Left ventricle myocardium inferior (tissue), 1 donor: ENCODE measurements at places on chromosomes 16 and 17.

DNA sequence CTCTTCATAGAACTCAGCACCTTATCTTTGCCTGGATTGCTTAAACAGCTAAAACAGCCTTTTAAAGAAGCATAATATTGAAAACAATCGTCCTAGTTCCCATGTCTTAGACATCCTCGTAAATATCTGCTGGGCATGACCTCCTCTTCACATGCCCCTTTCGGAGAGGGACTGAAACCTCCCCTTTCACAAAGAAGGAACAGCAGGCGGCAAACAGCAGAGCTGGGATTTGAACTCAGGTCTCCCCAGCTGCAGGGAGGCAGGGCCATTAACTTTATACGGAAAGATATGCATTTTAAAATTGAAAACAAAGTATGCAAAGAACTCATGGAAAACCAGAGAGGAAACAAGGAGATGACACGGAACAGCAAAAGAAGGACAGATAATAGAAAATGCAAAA is 249.9 kb downstream of the FOXL1 start:
- no peak overlapping the region for H3K4me3 ChIP-seq
- no peak overlapping the region for H3K27ac ChIP-seq
- H3K36me3 ChIP-seq = no peaks in the 10 kb centered on the region

- H3K36me3 ChIP-seq = peaks cover 21% of the 10 kb centered on the region
- H3K27ac ChIP-seq = no peak overlapping the region
- H3K4me1 ChIP-seq = peaks cover 11% of the 10 kb centered on the region
- no peaks in the 10 kb centered on the region for H3K27me3 ChIP-seq
Measured at GRCh38 chr17:37211136-37211535, 164.6 kb upstream of the C17orf78 start.

DNA sequence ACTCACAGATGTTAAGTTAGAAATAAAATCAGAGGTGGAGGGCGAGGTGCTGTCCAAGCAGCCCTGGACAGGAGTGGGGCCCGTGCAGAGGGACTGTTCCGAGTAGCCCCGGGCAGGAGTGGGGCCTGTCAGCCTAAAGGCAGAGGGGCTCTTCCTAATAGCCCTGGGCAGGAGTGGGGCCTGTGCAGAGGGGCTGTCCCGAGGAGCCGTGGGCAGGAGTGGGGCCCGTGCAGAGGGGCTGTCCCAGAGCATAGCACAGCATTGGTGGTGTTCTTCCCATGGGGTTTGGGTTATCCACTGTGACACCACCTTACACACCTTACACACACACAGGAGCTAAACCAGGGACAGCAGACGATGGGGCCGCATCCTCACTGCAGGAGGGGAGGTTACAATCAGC is 10.4 kb downstream of the CEP131 start:
- no peaks in the 10 kb centered on the region for H3K27me3 ChIP-seq
- H3K36me3 ChIP-seq = no peaks in the 10 kb centered on the region
- H3K4me1 ChIP-seq = no peaks in the 10 kb centered on the region
- H3K27ac ChIP-seq = no peak overlapping the region
- no peak overlapping the region for H3K4me3 ChIP-seq

- H3K27me3 ChIP-seq = no peaks in the 10 kb centered on the region
- H3K36me3 ChIP-seq = no peaks in the 10 kb centered on the region
- no peak for DNase-seq
- H3K4me1 ChIP-seq = peaks cover 20% of the 10 kb centered on the region
- peak overlapping the region; percentile 25 for H3K27ac ChIP-seq
Measured at GRCh38 chr17:20992416-20992815, 50.4 kb downstream of the USP22 start.

- H3K27me3 ChIP-seq = no peaks in the 10 kb centered on the region
- H3K4me1 ChIP-seq = peaks cover 70% of the 10 kb centered on the region
- H3K4me3 ChIP-seq = peak overlapping the region; percentile 91
- no peak overlapping the region for H3K27ac ChIP-seq
Measured at GRCh38 chr16:4612474-4612931, 2.2 kb downstream of the UBALD1 start.

DNA sequence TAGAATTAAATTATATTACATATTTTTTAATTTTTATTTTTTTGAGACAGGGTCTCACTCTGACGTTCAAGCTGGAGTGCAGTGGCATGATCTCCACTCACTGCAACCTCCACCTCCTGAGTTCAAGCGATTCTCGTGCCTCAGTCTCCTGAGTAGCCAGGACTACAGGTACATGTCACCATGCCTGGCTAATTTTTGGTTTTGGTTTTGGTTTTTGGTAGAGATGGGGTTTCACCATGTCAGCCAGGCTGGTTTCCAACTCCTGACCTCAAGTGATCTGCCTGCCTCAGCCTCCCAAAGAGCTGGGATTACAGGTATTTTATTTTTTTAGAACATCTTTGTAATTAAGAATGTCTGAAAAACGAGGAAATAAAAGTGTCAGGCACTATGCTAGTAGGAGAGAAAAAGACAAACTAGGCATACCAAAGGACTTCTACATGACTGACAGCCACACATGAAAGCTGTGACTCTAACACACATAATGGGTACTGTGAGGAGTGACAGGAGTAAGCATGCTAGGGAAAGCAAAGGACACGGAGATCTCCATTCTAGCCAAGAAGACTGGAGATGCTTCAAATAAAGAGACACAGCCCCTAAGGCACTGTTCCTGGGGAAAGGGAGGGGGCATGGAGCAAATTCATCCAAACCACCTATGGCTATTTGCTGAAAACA is 7.3 kb downstream of the GNA13 start:
- no peak overlapping the region for H3K27ac ChIP-seq
- DNase-seq = no peak
- H3K27me3 ChIP-seq = no peaks in the 10 kb centered on the region
- H3K4me1 ChIP-seq = peaks cover 89% of the 10 kb centered on the region
- peaks cover 44% of the 10 kb centered on the region for H3K36me3 ChIP-seq

GRCh38 chr17:41666237-41666641 is 22.4 kb upstream of the EIF1 start:
- no peak for DNase-seq
- peak overlapping the region; percentile 89 for H3K27ac ChIP-seq
- peak overlapping the region; percentile 72 for H3K4me3 ChIP-seq
- no peaks in the 10 kb centered on the region for H3K36me3 ChIP-seq

DNA sequence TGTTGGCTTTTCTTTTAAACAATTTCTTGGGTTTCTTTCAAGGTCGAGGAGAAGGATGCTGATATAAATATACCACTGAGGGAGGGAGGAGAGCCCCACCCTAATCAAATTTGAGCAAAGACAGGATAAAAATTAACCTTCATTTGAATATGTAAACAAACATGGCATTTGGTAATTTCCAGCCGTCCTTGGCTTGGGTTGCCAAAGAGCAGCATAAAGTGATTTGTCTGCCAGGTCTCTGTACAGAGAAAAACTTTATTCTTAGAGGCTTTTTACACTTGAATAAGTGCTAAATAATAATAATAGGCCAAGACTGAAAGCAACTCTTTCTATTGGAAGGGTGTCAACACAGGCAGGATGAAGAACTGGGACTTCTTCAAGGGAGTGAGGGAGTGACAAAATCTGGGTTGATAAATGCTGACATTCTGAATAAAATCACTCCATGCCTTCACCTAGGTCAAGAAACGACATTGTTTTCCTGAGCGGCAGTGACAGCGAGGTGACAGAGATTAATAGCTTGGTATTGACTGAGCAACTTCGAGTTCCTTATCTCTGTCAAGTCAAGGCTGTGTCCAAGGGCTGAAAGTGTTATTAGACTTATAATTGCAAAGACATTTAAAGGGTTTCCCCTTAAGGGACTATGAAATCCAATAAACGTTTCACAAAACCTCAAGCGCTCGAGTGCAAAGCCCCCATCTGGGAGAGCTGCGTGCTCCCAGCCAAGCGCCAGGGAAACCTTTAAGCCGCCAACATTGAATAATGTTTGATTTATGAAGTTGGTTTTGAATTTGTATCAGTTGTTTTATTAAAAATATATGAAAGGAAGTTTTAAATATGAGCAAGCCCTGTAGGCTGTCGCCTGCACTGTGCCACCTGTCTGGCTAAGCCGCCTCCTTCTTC is 269.5 kb upstream of the N4BP1 start:
- no peak for DNase-seq
- H3K4me1 ChIP-seq = no peaks in the 10 kb centered on the region
- no peak overlapping the region for H3K27ac ChIP-seq
- peaks cover 25% of the 10 kb centered on the region for H3K27me3 ChIP-seq
- no peaks in the 10 kb centered on the region for H3K36me3 ChIP-seq
- H3K4me3 ChIP-seq = no peak overlapping the region

GRCh38 chr17:10116753-10117420 is 81.5 kb downstream of the GAS7 start:
- no peak for DNase-seq
- H3K27me3 ChIP-seq = no peaks in the 10 kb centered on the region
- H3K27ac ChIP-seq = peak overlapping the region; percentile 94
- H3K4me3 ChIP-seq = no peak overlapping the region
- H3K4me1 ChIP-seq = peaks cover 98% of the 10 kb centered on the region

- no peak overlapping the region for H3K27ac ChIP-seq
- H3K4me1 ChIP-seq = no peaks in the 10 kb centered on the region
- no peaks in the 10 kb centered on the region for H3K36me3 ChIP-seq
- no peak overlapping the region for H3K4me3 ChIP-seq
Measured at GRCh38 chr16:59545721-59546120, 811.6 kb upstream of the GOT2 start.

DNA sequence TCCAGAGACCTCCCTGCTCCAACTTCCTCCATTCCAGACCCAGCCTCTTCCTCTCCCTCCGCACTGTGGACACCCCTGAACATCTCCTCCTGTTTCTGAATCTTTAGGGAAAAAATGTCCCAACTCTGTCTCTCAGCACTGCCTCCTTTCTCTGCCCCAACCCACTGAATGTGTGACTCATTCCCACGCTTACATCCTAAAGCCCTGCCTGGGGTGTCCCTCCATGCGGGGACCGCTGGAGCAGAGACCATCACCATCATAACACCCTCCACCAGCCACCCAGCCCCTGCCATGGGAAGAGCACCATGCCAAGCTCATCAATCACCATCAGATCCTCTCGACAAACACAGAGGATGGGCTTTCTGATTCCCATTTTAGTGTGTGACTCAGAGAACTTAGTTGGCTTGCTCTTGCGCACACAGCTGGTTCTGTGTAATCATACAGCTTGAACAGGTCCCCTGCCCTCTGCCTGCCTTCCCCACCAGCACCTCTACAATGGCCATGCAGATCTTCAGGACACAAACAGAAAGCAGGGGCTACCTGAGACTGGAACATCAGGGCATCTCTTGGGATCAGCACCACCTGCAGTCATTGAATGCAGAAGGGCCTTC is 10.7 kb downstream of the RPRML start:
- H3K36me3 ChIP-seq = peaks cover 4% of the 10 kb centered on the region
- no peaks in the 10 kb centered on the region for H3K27me3 ChIP-seq
- DNase-seq = no peak
- no peak overlapping the region for H3K4me3 ChIP-seq

GRCh38 chr16:66008136-66008535 is 358.4 kb upstream of the CDH5 start:
- no peaks in the 10 kb centered on the region for H3K36me3 ChIP-seq
- no peaks in the 10 kb centered on the region for H3K27me3 ChIP-seq
- no peak overlapping the region for H3K4me3 ChIP-seq
- H3K4me1 ChIP-seq = peaks cover 10% of the 10 kb centered on the region
- H3K27ac ChIP-seq = no peak overlapping the region

DNA sequence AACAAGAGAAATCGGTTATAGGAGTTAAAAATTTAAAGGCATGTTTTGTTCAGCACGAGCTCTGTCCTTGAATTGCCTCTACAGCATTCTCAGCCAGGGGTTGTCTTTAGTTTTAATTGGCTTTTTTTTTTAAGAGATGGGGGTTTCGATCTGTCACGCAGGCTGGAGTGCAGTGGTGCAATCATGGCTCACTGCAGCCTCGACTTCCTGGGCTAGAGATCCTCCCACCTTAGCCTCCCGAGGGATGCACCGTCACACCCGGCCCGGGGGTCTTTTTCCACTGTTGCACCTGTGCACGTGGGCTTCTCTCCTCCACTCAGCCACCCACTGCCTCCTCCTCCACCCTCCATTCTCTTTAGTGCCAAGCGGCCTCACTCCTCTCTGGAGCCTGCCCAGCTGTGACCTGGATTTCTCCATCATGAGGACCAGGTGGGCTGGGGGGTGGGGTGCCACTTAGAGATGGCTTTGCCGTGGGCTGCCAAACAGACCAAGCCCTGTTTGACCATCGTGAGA is 106.8 kb upstream of the SEC14L1 start:
- H3K4me3 ChIP-seq = no peak overlapping the region
- no peak for DNase-seq
- peaks cover 65% of the 10 kb centered on the region for H3K27me3 ChIP-seq
